Psoas muscle (tissue), 8 donors: ENCODE measurements at places on chromosomes 7 and 10.

DNA sequence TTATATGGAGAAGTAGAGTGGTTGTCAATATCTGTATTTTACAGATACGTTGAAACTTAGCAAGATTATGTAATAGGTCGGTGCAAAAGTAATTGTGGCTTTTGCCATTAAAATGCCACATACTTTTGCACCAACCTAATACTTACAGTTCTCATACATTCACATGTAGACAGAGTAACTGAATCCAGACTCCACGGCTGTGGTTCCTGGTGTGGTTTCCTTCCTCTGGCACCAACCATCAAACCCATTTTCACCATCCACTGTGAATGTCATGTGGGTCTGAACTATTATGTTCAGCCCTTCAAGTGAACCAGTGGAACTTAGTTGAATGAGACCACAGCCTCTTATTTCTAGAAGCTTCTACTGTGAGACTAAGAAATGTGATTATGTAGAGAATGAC, 31.5 kb upstream of the SLIT1 start:
- DNase-seq: no peak

GRCh38 chr7:26686448-26686981, 177.9 kb downstream of the SKAP2 start:
- peak; percentile 19 for DNase-seq

- DNase-seq: no peak
These were observed 3.5 kb upstream of the IGF2BP3 start for GRCh38 chr7:23473844-23474093.

- DNase-seq: peak; percentile 62
These were observed 191.0 kb downstream of the LSM5 start for GRCh38 chr7:32299133-32299702.

- DNase-seq: no peak
These were observed 12.3 kb upstream of the SLC26A3 start for GRCh38 chr7:107815254-107815882.

DNA sequence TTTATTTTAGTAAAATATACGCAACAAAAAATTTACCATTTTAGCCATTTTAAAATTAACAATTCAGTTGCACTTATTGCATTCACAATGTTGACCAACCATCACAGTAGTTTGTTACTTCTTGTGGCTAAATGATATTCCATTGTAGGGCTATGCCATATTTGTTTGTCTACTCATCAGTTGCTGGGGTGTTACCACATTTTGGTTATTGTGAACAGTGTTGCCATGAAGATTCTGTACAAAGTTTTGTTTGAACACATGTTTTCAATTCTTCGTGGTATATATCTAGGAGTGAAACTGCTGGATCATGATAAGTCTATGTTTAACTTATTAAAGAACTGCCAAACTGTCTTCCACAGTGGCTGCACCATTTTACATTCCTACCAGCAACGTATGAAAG, 46.3 kb upstream of the ZNF365 start:
- no peak for DNase-seq

DNA sequence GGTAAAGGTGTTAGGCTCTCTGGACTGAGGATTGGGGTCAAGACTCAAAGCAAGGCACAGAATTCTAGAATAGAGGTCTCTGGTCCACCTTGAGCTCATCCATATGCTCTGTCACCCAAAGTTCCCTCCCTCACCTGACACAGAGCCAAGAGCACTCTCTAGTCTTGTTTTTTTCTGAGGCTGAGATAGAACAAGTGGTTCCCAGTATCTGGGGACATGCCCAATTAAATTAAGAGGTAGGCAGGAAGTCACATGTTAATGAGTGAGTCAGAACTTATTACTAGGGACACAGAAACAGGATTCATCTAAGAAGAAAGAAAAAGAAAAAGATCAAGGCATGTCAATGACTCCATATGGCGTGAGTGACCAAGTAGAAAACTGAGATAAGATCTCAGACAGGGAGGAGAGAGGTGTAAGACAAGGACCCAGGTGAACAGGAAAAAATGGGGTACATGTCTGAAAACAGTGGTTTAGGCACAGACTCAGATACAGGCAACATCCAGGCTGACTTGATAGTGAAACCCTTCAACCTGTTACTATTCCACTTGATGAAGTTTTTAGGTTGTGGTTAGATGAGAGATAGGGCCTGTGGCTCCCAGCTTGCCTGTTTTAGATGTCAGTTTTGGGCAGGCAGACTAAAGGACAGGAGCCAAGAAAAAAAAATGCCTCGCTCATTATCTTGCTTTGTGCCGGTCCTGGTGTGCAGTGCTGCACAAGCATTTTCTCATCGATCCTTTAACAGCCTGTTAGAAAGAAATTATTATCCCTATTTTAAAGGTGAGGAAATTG, 609.9 kb downstream of the CCSER2 start:
- no peak for DNase-seq

GRCh38 chr10:14408139-14408538, 77.4 kb upstream of the FRMD4A start:
- no peak for DNase-seq

- DNase-seq: peak; percentile 14
These were observed 178.2 kb upstream of the RHEB start for GRCh38 chr7:151697942-151698341.

- DNase-seq: peak; percentile 27
These were observed 34.7 kb upstream of the CFAP46 start for GRCh38 chr10:132977076-132977475.

- peak; percentile 80 for DNase-seq
These were observed 11.3 kb upstream of the SAMD8 start for GRCh38 chr10:75099952-75100763.

GRCh38 chr10:62636825-62637248, 167.7 kb upstream of the ADO start:
- DNase-seq: no peak

DNA sequence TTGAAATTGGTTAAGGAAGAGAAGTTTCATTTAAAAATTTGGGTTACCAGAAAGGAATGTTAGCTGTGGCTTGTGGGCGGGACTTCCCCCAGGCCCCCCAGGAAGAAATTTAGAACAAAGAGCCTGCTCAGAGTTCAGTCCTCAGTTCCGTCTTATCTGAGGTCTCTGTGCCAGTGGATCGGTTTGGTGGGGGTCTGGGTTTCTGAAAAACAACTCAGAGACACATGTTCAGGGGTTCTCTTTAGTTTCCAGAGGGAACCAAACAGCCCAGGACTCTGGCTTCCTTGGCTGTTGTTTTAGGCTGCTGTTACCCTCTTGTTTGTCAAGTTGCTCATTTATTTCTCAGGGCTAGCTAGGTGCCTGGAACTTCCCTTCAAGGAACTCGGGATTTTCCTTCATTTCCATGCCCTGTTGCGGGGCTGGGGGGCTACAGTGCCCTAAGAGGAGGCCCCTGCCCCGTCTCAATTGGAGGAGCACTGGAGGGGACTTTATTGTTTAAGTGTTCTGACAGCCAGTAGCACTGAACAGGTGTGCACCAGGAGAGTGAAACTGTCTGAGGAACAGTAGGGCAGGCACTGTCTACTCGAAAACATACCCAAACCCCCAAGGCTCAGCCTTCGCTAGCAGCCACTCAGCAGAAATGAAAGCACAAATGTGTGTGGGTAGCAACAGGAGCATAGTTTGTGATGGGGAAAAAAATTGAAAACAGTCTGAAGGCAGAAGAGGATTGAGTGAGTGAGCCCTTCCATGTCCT, 59.9 kb downstream of the ALOX5 start:
- DNase-seq: no peak

DNA sequence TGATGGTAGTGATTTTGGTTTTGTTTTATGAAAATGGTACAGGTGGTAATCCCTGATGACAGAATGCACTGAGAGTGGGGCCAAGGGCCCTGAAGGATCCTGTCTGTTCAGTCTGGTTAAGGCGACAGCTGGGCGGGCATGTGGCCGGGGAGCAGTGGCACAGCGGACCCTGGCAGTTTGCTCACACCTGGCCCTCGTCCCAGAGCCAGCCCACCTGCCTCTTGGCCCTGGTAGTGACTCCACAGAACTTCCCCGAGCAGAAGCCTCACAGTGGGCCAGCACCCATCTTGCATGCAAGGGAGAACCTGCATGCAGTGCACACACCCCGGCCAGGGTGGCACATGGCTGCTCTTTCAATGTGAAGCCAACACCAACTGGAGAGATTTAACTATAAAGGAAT, 82.8 kb downstream of the ALOX5 start:
- no peak for DNase-seq
